ENCODE measurements at places on chromosomes 13 and 19.

DNA sequence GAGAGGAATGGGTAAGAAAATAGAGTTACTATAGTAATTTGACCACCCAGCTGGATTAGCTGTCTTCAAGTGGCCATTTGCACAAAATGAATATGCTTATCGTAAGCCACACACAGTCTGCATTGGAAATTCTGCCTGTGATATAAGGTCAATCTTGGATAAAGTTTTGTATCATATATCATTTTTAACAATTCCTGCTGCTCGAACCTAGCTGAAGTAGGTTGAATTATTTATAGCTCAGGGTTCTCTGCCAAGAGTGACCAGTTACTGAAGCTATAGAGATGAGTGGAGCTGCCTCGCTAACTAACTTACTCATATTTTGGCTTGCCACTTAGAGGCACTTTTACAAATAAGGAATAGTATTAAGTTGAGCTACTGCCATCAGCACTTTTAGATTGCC, 220.9 kb downstream of the RGCC start:
- DNase-seq = no peak

DNA sequence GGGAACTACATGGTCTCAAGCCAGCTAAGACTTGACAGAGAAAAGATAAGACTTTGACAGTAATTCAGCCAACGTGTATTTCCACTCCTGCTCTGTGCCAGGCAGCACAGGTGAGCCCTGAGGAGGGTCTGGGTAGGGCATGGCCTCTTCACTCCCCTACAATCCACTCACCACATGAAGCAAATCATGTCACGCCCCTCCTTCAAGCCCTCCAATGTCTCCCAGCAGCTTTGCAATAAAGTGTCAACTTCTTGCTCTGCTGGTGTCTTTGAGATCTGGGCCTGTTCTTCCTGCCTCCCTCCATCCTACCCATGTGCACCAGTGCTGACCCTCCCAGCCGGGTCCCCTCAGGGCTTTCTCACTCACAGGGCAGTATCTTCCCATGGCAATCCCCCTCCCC, 58.5 kb downstream of the CCDC70 start:
- no peak for DNase-seq

DNA sequence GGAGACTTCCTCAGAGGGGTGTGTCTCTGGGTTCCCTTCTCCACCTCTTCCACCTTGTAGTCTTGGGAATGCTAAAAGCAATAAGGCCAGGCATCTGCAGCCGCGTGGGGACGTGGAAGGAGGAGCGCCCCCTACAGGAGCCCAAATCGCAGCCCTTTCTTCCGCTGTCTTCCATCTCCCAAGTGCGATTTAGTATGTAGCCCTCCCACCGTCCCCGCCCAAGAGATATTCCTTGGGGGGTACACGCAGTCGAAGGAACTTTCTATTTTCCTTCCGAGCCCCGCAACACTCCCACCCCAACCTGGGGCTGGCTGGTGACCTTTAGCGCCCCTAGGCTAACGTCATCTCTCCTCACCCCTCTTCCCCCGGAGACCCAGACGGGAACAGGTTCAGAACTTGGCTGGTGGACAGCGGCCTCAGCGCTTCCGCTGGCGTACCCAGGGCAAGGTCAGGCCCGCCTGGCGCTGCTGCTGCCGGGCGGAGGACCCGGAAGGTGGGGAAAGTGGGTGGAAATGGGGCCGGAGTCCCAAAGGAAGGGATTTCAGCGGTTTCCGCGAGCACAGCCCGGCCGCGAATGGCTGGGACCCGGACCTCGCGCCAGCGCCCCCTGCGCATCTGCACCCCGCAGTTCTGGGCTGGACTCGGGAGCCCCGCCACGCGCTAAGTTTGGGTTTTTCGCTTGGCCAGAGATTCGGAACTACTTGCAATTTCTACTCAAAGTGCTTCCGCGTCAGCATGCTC, 2.1 kb upstream of the PCDH8 start:
- peak; percentile 54 for DNase-seq

DNA sequence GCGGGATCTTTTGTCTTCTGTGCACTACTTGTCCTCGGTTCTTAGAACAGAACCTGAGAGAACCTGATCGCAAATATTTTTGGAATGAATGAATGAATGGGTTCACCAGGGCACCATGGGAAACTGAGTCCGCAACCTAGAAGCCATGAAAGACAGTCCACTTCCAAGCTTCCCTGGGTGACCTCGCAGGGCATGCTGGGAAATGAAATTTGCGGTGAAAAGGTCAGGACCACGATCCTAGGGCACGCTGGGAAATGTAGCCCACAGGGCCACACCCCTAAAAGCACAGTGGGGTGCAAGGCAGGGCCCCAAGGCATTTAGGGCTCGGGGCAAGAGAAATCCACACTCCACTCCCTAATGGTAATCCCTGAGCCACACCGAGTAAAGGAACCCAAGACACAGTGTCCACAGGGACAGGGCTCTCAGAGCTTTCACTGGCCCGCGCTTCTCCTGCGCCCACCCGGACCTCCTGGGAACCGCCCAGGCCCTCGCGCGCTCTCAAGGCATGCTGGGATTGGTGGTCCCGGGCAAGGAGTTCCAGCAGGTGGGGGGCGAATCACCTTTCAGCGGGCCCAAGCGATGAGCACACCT, 1.1 kb upstream of the PPP1R12C start:
- peak; percentile 40 for DNase-seq

DNA sequence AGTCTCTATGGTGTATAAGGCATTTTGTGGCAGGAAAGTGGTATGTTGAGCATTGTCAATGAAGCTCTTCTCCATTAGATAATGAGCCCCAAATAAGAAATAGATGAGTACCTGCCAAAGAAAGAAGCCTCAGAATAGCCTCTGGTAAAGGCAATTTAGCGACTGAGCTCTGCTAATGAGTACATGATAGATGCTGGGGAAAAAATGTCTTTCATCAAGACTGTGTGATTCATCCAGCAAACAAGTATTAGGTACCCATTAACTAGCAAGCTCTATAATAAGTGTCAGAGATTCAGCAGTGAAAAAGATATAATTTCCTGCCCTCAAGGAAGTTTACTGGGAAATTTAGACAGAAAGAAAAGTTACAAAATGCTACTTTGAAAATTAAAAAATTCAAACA, 294.6 kb downstream of the ITGBL1 start:
- no peak for DNase-seq

DNA sequence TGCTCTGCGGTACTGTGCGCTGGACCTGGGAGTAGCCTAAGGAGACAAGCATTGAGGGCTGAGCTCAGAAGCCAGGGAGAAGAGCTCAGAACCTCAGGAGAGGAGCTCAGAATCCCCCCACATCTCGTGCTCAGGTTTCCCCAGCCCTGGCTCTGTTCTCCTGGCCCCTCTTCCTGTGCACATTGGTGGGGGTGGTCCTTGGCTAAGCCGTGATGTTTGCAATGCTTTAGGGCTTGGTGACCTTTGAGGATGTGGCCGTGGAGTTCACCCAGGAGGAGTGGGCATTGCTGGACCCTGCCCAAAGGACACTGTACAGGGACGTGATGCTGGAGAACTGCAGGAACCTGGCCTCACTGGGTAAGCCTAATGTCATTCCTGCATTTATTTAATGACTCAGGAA, 6.6 kb downstream of the ZNF557 start:
- no peak for DNase-seq

- no peak for DNase-seq
Measured at GRCh38 chr19:37563518-37563917, 31.1 kb downstream of the ZNF571 start.

Data from foreskin melanocyte (primary cell).